ENCODE measurements at places on chromosomes 6 and 20.

DNA sequence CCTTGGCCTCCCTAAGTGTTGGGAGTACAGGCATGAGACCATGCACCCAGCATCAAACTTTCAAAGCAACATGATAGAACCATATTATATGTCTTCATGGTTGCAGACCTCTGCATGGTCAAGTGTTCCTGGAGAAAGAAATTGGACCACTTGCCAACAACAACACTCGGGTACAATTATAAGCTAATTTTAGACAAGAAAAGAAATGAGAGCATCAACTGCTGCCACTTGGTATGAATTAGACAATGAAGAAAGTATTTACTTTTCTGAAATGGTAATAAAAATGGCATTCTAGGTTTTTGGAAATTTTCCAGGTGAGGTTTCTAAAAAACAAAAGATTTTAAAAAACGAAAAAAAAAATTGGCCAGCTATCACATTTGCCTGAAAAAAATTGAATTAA lies 7.7 kb upstream of the PM20D2 start:
- DNase-seq, result no peak

DNA sequence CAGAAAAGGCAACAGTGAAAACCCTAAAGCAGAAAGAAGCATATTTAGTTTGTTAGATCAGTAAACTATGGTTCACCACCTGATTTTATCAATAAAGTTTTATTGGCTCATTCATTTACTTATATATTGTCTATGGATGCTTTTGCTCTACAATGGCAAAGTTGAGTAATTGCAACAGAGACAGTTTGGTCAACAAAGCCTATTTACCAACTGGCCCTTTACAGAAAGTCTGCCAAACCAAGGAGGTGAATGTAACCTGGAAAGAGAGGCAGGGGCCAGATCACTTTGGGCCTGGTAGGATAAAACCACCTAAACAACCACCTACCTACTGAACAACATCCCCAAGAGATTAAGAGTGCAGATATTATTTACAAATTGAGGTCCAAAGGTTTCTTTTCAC lies 19.4 kb downstream of the SAYSD1 start:
- DNase-seq, result no peak

DNA sequence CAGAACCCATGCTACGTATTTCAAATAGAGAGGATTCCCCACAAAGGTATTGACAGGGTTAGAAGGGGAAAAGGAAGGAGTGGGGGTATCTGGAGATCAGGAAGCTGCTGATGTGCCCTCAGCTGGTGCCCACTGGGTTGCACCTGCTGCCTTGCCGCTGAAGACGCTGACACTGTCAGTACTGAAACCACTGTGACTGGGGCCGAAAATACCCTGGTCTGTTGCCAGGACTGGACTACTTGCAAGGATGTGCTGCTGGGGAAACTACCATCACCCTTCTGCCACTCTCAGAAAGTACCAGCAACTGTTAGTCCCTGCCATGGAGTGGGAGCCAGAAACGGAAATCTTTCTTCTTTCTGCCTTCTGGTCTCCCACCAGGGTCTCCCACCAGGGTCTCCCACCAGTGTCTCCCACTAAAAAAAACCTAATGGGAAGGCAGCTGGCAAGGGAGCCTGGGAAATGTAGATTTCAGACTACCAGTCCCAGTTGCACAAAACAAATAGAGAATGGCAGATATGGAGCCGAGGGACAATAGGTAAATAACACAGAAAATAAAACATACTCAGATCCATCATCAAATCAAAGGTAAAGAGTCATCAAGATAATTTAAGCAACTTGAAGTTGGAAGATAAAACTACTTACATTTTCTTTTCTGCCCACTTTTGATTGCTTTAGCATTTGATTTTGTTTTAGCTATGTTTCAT lies 204.8 kb downstream of the TPBG start:
- no peak for DNase-seq

- no peak for DNase-seq
Observed at GRCh38 chr6:154703124-154703523, 30.1 kb upstream of the SCAF8 start.

GRCh38 chr6:152705327-152705726 lies 7.6 kb downstream of the MYCT1 start:
- DNase-seq, result no peak

DNA sequence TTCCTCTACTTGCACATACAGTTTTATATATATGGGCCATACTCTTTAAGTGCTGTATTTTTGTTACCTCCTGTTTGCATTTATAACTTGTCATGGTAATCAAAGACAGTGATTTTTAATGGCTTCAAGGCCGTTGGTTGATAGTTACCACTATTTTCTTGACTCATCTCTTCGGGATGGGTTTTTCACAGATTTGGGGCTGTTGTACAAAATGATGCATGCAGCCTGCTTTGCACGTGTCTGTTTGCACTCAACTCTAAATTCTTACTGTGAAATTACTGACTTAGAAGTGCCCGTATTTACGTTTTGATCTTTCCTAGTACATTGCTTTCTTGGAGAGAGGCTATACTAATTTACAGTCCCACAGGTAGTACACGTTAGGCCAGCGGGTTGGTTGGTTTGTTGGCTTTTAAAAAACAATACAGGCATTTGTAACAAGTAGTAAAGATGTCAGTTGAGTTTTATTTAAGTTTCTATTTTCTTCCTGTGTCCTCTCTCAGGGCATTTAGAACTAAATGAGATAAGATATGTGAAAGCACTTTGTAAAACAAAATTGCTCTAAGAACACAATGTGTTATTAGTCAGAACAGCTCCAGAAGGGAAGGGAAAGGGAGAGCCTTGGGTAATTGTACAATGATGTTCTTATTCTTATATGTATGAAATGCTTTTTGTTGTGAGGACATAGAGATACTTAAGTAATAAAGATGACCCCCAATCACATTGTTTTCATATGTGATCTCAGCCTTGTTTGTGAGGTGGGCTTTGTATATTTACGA lies 11.7 kb downstream of the JARID2 start:
- no peak for DNase-seq

GRCh38 chr6:108574457-108575141 lies 13.9 kb downstream of the FOXO3 start:
- no peak for DNase-seq

DNA sequence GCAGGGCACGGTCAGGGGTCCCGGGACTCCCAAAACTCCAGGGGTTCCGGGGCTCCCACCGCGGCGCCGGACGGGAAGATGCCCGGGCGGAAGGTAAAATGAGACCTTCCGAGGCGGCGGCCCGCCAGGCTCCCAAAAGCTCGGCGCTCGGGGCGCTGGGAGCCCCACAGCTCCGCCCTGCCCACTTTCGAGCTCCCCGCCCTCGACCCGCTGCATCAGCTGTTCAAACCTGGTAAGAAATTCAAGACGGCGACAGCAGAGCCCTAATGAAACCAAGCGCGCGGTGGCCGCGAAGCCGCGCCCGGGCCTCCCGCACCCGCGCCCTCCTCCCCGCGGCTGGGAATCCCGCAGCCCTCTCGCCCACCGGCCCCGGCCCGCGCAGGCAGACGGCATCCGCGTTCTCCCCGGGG lies 369 bp downstream of the SLC4A11 start:
- DNase-seq, result peak; percentile 67

GRCh38 chr20:58577871-58578598 lies 62.8 kb upstream of the APCDD1L start:
- no peak for DNase-seq

GRCh38 chr20:50276119-50277063 lies 85.8 kb downstream of the CEBPB start:
- DNase-seq, result no peak

- no peak for DNase-seq
Observed at GRCh38 chr20:855466-856360, 22.2 kb downstream of the FAM110A start.

DNA sequence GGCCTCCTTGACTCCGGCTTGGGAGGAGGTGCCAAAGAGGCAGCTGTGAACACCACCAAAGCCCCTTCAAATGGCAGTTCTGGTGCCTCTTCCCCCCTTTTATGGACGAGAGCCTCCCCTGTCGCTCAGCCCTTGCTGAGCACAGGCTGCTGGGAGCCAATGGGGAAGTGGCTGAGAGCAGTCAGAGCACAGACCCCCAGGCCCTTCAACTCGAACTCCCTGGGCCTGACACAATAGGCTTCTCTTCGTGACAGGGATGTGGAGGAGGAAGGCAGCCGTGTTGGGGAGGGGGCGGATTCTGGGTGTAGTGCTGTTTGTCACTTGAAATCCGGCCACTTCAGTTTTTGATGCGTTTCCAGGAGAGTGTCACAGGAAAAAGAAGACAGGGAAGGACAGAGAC lies at the start of gene PDYN:
PDYN (minus strand) TSS at position 73 of the 400 bp plus-strand sequence. CDS start 10,974 bp downstream, outside the sequence.
- no peak for DNase-seq

DNA sequence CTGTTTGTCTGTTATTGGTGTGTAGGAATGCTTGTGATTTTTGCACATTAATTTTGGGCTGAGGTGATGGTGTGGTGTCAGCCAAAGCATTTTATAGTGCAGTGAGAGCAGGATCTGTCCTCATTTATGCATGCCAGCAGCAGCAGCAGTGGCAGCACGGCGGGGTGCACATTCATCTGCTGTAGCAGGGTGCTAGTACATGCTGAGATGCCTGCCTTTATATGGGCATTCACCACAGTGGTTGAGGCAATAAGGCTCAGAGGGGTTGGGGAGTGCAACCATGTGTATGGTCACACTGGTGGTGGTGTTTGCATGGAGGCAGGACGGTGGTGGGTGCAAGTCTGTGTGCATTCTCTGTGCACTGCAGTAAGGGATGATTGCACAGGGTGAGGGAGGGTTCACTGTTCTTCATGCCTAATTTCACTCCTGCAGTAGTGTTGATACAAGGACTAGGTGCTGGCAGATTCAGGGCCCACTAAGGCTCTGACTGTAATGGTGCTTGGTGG lies 129.3 kb upstream of the SYNCRIP start:
- no peak for DNase-seq

DNA sequence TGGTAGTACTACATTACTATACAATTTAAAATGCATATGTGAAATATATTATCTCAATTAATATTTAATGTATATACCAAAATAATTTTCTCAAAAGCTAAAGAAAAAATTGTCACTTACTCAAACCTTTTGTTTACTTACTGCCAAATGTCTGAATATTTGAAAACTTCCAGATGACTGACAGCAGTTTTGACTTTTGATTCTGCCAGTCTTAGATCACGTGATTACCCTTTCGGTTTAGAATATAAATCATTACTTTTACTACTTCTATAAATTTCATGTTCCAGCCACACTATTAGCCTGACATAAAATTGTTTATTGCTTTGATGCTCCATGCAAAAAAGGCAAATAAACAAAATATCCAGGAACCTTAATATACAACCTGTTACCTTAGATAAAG lies 680.7 kb upstream of the ID4 start:
- DNase-seq, result no peak

GRCh38 chr6:91299544-91300491 lies 712.9 kb upstream of the MAP3K7 start:
- DNase-seq, result no peak

- DNase-seq, result no peak
Observed at GRCh38 chr6:2547355-2547754, 203.4 kb downstream of the MYLK4 start.

- no peak for DNase-seq
Observed at GRCh38 chr6:7176208-7176607, 68.4 kb downstream of the RREB1 start.

DNA sequence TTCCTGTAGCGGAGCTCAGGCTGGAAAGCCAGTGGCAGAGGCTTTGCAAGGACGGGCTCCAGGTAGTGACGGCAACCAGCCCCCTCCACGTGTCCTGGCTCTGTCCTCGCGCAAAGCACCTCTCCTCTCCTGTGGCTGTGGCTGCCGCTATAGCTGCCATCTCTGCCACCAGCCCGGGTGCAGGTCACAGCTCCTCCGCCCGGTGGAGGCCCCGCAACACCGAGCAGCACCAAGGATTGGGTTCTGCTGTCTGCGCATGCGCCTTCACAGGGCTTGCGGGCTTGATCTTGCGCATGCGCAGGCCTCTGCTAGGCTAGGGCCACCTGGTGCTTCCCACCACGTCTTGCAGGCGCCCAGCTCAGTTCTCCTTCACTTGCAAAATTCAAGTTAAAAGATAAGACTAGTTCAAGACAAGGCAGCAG lies 625.4 kb downstream of the QKI start:
- DNase-seq, result peak; percentile 29

DNA sequence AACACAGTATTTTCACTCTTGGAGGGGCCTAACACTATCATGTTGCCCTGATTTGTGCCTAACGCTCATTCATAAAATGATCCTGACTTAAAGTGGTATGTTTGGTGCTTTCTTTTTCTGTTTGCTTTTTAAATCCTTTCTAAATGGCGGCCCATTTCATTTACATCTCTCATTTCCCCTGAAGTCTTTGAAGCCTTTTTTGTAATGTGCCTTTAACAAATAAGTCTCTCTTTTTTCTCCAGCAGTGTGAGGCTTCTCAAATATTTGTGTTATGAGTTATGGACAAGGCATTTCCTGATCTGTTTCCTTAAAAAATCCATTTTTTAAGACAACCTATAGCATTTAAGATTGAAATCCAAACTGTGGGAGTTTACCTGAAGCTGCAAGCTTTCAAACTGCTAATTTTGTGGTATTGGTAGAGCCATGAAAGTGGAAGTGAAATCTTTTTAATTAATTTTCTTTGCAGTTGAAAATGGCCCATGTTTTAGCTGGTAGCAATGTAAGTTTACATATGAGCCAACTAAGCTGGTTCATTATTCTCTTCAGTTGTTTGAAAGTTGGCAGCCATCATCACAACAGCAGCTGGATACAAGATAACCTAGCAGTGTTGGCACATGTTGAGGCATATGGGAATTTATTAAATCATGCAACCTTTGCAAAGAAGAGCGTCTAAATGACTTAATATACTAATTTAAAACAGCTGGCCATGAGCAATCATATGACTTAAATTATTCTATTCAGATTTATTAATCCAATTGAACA lies 469.7 kb downstream of the CDKAL1 start:
- DNase-seq, result no peak

GRCh38 chr6:108071736-108072276 lies 2.7 kb downstream of the OSTM1 start:
- DNase-seq, result no peak

GRCh38 chr20:38842558-38842981 lies 37.1 kb downstream of the PPP1R16B start:
- DNase-seq, result peak; percentile 87

GRCh38 chr6:126170978-126171382 lies 168.9 kb upstream of the CENPW start:
- peak; percentile 25 for DNase-seq

- no peak for DNase-seq
Observed at GRCh38 chr6:119207971-119208725, 129.7 kb upstream of the FAM184A start.

GRCh38 chr6:116925088-116925794 lies 48.2 kb downstream of the RFX6 start:
- DNase-seq, result no peak

- no peak for DNase-seq
Observed at GRCh38 chr6:27667657-27668441, 194.9 kb upstream of the ZNF184 start.

DNA sequence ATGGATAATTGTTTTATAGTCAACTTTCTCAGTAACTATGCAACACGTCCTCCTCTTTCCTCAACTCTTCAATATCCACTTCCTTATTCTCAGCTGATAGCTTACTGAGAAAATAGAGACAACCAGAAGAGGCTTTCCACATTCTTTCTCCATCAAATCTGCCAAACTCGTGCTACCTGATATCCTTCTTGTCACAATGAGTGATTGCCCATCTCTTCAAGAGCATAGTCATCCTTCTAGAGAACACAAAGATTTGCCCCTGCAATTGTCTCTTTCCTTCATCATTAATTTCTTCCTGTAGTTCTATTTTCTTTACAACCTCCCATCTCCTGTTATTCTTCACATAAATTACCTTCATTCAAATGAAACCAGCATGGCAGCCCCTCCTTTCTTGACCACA lies 75.9 kb upstream of the RGS17 start:
- no peak for DNase-seq

GRCh38 chr20:37816726-37817125 lies 86.2 kb upstream of the VSTM2L start:
- no peak for DNase-seq

- DNase-seq, result no peak
Observed at GRCh38 chr20:53101992-53102760, 130.0 kb downstream of the TSHZ2 start.

Measured in activated CD4-positive, alpha-beta T cell treated with anti-CD3 and anti-CD28 coated beads for 48 hours (primary cell).